Lung (tissue), 17 donors: ENCODE measurements at places on chromosomes 7 and 10. TPM values are rescaled to one million over a fixed set of nuclear protein-coding genes. Genes with fewer than 3 reads are reported as not detected.

DNA sequence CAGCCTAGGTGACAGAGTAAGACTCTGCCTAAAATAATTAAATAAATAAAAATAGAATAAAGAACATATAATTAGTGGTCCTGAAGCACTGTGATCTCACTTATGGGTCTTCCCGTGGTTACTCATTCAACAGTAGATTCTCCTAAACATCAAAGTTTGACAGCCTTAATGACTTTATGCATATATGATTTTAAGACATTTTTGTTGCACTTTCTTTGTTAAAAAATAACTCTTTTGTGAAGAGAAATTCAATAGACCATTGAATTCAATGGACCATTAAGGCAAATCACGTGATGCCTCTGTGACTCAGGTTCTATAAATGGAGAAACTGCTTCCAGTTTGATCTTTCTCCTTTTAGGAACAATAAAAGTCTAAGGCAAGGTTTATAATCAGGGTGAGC lies 59.6 kb downstream of the ATOH7 start:
- DNase-seq = no peak

- no peak for DNase-seq
Measured at GRCh38 chr7:21782996-21783395, 162.7 kb downstream of the CDCA7L start.

DNA sequence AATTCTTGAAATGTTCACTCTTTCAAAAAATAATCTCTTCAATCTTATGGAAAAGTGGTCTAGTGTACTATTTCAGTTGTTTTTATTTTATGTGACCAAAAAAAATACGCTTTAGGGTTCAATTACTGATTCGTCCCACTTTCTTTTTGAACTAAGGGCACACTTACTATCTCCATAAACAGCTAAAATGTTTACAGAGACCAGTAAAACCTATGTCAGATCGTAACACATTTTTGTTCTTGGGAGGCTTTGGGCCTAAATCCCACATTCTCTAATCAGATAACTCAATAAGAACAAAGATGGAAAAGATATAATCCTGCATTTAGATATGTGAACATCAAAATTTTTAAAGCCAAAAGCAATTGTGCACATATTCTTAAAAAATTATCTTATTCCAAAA lies 29.8 kb upstream of the EPC1 start:
- DNase-seq = peak; percentile 76

GRCh38 chr7:126689037-126689436 lies 563.7 kb downstream of the GRM8 start:
- no peak for DNase-seq

DNA sequence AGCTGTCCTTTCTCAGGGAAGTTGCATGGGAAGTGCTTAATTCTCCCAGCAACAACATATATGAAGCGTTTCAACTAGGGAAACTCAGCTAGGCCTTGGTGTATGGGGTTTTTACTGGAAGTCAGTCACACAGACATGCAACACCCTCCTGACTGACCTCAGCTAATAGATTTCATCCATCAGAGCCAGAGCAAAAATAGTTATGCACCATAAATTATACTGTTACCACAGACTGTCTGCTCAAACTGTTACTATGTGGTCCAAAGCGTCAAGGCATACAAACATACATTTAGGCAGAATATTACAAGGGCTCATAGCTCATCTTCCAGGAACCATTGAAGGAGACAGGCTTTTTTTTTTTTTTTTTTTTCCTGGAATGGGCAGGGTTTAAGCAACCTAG lies 417.9 kb downstream of the ANKRD7 start:
- no peak for DNase-seq

GRCh38 chr10:115125505-115125904 lies 32.3 kb downstream of the ATRNL1 start:
- DNase-seq = no peak

Gene LRRC27
- 18.3 TPM for polyA plus RNA-seq

GRCh38 chr7:141369422-141369821 lies 181.8 kb upstream of the AGK start:
- DNase-seq = peak; percentile 45
